ENCODE measurements at places on chromosomes 12 and 14.

GRCh38 chr12:130932061-130932930 lies 21.4 kb upstream of the ADGRD1 start:
- DNase-seq, result no peak

DNA sequence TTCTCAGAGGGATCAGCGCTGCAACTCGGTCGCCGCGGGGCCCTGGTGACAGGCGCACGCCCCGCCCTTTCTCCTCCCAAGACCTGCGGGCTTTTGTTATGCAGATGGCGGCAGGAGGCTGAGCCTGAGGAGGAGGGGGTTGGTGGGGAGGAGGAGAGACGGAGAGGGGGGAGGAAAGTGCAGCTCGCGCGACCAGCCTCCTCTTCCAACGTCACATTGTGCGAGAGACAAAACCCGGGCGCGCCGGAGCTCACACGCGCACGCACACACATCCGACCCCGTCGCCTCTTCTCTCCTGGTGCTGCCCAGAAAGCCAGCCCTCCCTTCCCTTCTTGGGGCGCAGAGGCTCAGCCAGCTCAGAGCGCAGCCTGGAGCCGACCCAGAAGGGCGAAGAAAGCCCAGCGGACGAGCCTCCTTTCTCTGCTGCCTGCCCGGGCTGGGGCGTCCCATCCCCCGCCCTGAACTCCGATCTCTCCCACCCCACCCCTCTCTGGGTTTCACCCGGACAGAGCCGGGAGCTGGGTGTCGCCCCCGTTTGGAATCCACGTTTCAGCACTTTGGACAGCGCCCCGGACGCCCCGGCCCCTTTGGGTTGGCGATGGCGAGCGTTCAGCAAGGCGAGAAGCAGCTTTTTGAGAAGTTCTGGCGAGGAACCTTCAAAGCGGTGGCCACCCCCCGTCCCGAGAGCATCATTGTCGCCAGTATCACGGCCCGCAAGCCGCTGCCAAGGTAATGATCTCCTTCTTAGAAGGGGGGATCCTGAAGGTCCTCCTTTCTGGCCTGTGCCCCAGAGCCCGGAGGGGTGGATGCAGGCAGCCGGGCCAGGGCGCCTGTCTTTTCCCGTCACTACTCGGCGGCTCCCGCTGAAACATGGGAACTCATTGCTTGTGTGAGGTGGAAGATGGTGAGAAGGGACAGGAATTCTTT lies at the start of gene SRRM4:
Gene SRRM4, plus strand, starts transcription at position 257 of the 927 bp plus-strand sequence. Its CDS starts 342 bp downstream, at position 599.
- DNase-seq, result peak; percentile 90

GRCh38 chr14:34580381-34580780 lies 40.9 kb upstream of the EAPP start:
- no peak for DNase-seq

GRCh38 chr14:20782280-20782890 lies 1.3 kb downstream of the RNASE6 start:
- DNase-seq, result no peak

DNA sequence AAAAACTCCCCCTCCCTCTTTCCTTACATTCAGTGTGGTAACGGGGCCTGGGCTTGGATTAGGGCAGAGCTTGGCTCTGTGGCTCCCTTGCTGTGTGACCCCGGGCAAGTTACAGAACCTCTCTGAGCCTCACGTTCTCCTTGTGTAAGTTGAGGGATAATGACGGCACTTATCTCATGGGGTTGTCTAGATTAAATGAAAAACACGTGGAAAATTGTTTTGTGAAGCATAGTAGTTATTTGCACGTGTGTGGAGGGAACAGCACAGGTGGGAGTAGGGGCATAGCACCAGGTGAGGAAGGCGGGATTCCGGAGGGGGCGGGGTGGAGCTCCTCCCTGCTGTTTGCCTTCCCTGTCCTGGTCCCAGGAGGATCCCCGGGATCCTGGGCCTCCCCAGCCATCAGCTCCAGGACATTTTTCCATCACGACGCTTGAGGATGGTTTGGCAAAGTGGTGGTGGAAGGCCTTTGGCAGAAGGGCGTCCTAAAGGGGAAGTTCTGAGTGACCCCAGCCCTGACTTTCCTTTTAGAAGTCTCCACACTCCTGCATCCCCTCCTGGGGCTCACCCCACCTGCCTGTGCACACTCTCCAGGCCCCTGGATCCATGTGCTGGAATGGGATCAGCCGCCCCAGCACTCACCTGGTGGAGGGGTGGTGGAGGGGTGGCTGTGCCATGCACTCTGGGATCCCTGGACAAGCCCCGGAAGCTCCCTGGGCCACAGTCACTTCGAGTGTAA lies 22.7 kb downstream of the LRTM2 start:
- DNase-seq, result no peak

DNA sequence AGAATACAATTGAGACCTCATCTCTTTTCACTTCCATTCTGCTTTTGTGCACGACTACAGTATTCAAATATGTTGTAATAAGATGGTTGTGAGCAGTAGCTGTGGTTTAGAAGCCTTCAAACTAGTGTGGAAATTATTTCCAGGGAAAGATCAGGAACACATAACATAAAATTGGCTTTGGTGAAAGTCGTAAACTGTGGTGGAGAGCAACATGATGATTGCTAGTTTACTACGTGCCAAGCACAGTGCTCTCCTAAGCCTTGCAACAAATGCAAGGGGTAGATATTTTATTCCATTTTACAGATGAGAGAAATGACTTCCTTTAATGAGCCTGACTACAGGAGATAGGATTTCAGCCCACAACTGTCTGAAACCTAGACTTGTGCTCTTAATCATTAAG lies 172.4 kb upstream of the LMNTD1 start:
- DNase-seq, result no peak

DNA sequence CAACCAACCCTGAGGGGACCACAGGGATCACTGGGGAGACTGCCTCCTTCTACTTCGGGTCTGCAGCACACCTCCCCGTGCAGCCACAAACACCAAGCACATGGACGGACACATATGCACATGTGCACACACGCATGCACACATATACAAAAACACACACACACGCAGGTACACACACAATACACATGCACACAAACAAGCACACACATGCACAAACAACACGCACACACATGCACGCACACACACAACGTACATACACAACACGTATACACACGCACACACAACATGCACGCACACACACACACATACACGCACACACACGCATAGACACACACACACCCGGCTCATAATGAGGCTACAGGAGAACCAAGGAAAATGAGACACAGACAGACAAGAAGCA lies 203.6 kb downstream of the DPF3 start:
- no peak for DNase-seq

DNA sequence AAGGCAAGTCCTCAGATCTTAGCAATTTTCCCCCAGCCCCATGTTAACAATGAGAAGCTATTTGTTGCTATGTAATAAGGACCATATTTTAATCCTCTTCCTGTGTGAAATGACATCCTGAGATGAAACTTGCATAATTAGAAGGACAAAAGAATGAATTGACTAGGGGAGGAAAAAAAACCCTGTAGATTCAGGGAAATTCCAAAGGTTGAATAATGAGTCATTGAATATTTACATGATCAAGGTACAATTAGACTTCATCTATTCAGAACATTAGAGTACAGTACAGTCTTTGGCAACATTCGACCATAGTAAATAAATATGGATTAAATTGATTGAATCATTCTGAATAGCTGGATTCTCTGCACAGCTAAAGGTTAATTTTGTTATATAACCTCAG lies 9.4 kb downstream of the MYBPC1 start:
- DNase-seq, result no peak

DNA sequence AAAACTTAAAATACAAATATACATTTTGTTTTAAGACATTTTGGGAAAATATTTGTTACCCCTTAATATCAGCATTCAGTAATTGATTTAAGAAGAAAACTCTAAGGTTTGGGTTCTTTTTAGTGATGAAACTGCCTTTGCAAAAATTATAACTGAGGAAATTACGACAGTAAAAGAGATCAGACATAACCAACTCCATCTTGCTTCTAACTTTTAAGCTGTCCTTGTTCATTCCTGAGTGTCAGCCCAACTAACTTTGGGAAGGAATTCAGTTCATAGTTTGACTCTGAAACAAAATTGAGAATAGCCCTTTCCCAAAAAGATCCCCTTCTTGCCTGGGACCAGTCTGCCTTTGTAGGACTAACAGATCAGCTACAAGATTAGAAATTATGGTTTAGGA lies 93.0 kb downstream of the TMTC1 start:
- no peak for DNase-seq

- DNase-seq, result no peak
Observed at GRCh38 chr12:127820271-127820670, 446.7 kb upstream of the TMEM132C start.

GRCh38 chr12:123115409-123116121 lies 35.3 kb downstream of the PITPNM2 start:
- DNase-seq, result no peak

GRCh38 chr14:58864751-58865513 lies 227.2 kb downstream of the DACT1 start:
- no peak for DNase-seq

- DNase-seq, result no peak
Observed at GRCh38 chr12:47947341-47947740, 16.1 kb upstream of the TMEM106C start.

- DNase-seq, result peak; percentile 71
Observed at GRCh38 chr12:3326156-3326849, 164.7 kb upstream of the PRMT8 start.

- peak; percentile 89 for DNase-seq
Observed at GRCh38 chr14:78836777-78837176, 666.6 kb downstream of the NRXN3 start.

DNA sequence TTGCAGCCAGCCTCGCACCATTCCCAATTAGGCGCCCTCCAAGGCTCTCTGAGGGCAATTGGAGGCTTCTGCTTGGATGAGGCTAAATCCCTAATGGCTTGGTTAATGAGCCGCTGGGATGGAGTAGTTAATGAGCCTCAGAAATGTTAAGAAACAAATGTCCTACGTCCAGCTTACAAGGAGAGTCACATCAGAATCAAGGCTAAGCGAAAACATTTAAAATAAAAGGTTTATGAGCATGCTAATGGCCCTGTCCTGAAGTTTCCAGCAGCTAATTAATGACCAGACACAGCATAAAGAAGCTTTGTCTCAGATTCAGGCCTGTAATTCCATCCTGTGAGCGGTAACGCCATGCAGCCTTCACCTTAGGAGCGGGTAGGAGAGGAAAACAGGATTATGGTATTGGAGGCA lies 200.7 kb upstream of the BCL2L14 start:
- no peak for DNase-seq

- DNase-seq, result no peak
Observed at GRCh38 chr14:59292028-59292427, 103.6 kb downstream of the DAAM1 start.

DNA sequence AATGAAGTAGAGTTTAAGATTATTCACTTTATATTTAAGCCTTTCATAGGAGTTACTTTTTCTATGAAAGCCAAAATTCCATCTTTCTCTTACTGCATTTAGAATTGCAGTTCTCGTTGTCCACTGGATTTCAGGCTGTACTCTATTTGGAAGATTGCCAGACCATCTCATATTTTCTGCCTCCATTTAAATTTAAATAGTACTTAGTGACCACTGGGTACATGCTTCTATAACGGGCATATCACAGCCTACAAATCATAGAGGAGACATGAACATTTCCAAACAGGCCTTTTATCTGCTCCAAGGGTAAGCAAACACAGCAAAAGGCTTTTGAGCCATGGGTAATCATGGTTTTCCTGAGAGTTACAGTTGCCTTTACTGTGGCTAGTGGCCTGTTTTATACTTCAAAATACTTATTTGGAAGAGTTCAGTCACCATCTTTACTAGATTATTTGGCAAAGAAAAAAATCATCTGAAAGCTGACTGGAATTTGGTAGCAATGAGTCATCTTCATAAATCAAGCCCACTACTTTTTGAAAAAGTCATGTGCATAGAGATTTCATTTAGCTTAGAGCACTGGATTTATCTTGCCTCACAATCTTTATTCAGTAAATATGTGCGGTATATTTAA lies 15.7 kb downstream of the ANO6 start:
- DNase-seq, result no peak

- DNase-seq, result no peak
Observed at GRCh38 chr12:23827353-23827752, 122.1 kb downstream of the SOX5 start.

DNA sequence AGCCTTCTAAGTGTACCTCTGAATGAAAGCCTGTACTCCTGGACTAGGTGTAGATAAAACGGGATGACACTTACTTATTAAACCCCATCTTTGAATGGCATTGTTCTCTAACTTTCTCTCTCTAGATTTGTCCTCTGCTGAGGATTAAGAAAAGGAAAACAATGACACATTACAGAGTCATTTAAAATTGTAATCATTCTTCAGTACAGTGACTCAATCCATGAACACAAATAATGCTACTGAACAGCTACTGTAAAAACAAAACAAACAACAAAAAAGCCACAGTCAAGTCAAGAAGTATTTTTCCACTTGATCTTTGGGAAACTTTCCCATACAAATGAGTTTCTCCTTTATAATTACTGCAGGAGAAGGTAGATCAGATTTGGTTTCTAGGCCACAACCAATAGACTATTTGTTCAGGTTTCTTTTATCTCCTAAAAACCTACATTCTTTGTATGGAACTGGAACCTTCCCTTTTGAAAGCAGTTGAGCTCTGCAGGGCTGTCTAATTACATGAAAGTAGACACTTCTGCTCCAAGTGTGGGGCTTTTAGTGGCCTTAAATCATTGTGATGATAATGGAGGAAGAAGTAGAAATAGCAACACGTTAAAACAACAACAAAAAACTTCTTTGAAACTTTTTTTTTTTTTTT lies 219.1 kb downstream of the ESR2 start:
- no peak for DNase-seq

DNA sequence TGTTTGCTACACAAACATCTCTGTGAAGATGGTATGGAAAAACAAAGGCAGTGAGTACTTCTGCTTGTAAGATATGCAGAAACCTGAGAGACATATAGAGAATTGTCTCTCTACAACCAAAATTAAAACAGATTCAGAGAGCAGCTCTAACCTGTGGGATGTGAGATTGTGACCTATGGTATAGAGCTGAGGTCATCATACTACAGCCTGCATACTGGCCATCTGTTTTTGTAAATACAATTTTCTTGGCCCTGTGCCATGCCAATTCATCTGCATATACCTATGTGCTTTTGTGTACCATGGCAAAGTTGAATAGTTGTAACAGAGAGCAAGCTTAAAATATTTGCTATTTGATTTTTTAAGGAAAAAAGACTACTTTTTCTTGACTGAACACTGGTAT lies 99.6 kb downstream of the LMO3 start:
- no peak for DNase-seq

DNA sequence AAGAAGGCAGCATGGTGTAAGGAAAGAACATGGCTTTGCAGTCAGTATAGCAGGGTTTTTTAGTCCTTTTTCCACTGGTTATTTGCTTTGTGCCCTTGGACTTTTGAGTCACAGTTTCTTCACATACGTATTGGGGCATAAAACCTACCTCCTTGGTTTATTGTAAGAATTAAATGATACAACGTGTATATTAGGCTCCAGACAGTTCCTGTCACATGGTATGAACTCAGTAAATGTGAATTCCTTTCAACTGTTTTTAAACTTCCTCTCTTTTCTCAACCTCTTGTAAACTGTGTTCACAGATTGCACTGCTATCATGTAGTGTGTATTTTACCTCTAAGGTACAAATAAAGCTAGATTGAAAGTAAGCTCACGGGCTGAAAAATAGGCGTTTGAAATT lies 29.5 kb downstream of the MSRB3 start:
- DNase-seq, result no peak
